Fibroblast of lung (primary cell): ENCODE measurements at places on chromosomes 7 and 10. TPM values are rescaled to one million over a fixed set of nuclear protein-coding genes. Genes with fewer than 3 reads are reported as not detected.
A peak's percentile ranks its signal among the peaks of the same experiment; 100 is the strongest.

EPO gene
- total RNA-seq: not detected in 2 replicates

TCF7L2 gene
- 4.1 and 5.0 TPM in 2 replicates for total RNA-seq

EXOSC1 gene
- total RNA-seq: 32.7 and 33.1 TPM in 2 replicates

ZNF425 gene
- 4.6 and 5.4 TPM in 2 replicates for total RNA-seq

- peak; percentile 65 for DNase-seq
These were observed 138.2 kb downstream of the PLCE1 start for GRCh38 chr10:94131885-94132284.

DNA sequence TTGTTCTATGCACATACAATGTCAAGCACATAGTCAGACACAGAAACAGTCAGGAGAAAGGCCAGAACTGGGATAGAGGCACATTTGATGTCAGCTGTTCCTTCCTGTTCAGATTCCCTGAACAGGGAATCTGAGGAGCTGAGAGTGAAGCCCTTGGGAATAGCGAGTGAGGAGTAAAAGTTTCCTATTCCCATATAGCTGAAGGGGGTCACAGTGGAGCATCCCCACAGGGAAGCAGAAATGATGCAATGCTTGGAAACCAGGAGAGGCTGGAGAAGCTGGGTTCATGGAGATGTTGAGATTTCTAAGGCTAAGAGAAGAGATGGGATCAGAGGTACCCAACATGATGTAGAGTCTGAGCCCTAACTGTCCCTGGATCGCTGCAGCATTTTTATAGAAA lies 11.3 kb upstream of the PRXL2A start:
- no peak for DNase-seq

- DNase-seq: no peak
These were observed 137.6 kb downstream of the SKIDA1 start for GRCh38 chr10:21387868-21388267.

DNA sequence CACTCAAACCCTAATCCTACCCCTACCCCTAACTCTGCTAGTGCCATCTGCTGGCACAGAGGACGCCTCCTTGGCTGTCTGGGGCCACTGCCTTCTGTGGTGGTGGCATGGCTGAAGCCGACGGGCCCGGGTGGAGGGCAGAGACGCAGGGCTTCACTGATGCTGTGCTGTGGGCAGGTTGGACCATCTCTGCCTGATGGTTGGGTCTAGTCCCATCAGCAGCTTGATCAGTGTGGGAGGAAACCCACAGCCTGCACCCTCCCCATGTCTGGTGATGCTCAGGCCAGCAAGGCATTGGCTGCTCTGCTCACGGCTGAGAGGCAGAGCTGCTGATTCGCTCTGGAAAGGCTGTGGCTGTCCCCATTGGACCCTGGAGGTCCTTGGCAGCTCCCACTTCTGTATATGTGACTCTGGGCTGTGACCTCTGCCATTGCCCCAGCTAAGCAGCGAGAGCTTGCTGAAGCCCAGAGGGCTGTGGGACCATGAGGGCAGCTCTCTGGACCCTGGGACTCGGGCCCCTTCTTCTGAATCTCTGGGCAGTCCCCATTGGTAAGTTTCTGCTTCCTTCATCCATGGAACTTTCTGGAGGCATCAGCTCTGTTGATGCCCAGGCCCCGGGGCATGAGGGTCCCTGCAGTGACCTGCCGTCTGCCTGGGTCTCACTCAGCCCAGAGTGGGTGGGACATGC lies at the start of gene SCART1:
Gene SCART1, plus strand, starts transcription at position 430 of the 688 bp plus-strand sequence. Its CDS starts 53 bp downstream, at position 483.
- no peak for DNase-seq

DNA sequence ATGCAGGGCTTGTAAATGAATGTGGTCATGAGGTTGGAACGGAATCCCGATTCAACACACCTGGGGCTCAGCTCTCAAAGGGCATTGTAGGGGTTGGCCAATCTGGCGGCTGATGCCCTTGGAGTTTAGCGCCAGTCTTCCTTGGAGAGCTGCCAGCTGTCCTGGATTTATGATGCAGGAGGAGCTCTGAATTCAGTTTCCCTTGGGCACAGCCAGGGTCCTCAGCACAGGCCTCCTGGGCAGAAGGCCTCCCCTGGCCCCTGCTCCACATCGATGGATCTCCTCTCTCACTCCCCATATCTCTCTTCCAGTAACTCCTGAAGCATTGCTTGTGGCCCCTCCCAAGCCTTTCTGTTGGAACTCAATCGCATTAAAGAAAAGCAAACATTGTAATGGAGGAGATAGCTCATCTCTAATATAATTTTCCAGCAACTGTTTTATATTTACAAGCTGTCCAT lies 985 bp upstream of the CYTH3 start:
- no peak for DNase-seq

DNA sequence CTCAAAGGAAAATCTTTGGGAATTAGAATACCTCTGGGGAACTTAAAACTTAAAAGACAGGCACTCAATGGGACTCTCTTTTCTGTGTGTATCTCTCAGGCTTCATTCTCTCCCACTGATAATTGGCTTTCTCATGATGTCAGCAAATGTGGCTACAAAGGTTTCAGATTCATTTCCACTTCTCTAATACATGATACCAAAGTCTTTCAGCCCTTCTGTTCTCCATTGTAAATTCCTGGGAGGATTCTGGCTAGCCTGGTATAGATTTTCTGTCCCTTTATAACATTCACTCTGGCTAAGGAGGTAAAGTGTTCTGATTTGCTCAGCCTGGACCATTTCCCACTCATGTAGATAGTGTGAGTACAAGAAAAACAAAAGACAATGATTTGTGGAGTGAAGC lies 606.2 kb downstream of the PCDH15 start:
- DNase-seq: no peak

DNA sequence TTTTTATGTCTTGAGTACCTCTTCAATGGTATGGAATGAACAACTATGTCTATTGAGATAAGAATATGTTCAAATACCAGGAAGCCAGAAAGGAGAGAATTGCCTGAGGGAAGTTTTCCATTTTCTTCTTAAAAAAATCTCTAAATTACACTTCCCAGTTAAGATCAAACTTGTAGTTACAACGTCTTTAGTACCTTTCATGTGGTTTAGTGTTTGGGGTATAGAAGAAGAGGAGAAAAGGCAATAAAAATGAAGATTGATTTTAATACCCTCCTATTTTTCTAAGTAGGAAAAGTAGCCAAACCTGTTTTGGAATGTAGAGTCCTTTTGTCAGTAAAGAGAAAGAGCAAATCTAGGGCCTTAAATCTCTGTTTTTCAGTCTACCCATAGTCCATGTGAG lies 470.0 kb upstream of the SEMA3A start:
- DNase-seq: no peak

DNA sequence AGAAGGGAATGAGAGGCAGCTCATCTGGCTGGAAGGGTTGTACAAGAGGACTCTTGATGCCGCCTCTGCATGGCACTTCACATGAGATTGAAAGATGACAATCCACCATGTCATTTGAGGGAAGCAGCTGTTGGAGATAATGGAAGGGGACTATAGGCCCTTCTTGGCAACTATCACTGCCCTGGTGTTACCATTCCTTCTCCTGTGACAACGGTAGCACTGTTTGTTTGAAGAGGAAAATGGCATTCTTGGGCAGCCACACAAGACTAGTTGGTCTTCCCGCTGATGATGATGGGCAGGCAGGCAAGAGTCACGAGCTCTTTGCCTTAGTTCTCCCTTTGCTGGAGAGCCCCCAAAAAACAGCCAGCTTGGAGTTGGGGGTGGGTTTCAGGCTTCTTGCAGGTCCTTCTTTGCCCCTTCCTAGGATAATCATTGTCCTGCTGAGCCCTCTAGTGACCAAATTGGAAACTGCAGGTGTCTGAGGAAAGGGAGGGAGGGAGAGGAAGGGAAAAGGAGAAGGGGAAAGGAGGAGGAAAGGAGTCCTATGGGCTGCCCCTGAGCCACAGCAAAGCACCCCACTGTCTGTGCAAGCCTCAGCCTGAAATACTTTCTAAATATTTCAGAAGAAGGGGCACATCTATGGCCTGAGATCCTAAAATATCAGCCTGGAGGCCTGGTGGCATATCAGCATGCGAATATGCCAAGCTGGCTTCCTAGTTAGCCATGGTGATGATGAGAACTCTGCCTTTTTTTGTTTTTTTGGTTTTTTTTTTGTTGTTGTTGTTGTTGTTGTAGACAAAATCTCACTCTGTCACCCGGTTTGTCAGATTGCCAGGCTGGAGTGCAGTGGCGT lies 165.6 kb upstream of the KMT2E start:
- DNase-seq: peak; percentile 42

DNA sequence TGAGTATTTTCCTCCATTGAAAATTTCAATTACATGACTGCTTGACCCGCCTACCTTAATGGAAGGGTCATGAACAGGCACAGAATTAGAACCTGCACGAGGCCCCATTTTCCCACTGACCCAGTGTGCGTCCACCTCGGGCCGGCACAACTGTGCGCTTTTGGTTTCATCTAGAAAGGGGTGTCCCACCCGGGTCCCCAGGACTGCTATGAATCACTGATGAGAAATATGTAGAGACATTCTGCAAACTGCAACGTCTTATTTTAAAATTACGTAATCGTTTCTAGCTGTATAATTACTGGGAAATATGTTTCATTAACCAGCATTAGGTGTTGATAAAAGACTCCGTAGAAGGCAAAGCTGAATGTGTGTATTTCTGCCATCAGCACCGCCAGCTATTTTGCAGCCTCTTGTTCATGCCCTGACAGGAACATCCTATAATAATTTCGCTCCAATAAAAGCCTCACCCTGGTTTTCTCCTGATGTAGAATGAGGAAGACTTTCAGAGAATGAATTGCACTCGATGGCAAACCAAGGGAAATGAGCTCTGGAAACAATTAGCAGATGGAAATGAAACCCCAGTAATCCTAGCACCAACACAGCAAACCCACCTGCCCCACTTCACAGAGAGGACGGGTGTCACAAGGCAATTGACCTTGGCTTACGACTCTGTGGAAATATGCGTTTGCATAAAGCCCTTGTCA lies 562.1 kb downstream of the DNAJB6 start:
- DNase-seq: no peak

DNA sequence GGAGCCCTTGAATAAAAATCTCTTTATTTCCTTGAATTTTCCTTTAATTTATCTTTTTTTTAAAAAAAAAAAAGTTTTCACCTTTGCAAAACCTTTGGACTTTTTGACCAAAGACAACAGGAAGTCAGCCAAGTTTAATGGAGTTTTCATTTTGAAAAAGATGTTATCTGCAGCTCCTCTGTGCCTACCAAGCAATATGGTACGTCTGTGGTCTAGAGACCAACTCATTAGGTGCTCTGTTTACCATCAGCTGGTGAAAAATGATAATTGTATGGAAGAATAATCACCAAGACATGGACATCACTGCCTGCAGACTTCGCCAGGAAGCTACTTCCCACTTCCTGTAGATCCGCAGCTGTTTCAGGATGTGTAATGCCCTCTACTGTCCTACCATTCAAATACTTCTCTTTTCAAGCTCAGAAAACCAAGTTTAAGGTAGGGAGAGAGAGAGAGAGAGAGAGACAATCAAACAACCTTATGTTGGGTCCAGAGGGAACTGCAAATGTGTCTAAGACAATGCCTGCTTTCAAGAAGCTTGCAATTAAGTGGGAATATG lies 18.7 kb downstream of the PLXNA4 start:
- peak; percentile 41 for DNase-seq

- no peak for DNase-seq
These were observed 5.9 kb downstream of the MGMT start for GRCh38 chr10:129472696-129473555.

GRCh38 chr7:4631380-4632179 lies 50.5 kb upstream of the FOXK1 start:
- peak; percentile 87 for DNase-seq
